Tongue (tissue), 3 donors: ENCODE measurements at places on chromosomes 6 and 20. TPM values are rescaled to one million over a fixed set of nuclear protein-coding genes. Genes with fewer than 3 reads are reported as not detected.

IL17A gene
- not detected for total RNA-seq

IL20RA gene
- total RNA-seq: 4.6 TPM

SNAI1 gene
- 0.31 TPM for total RNA-seq

RAB32 gene
- 19.8 TPM for total RNA-seq

NOTCH4 gene
- 10.6 TPM for total RNA-seq

TXNDC5 gene
- 156 TPM for total RNA-seq

C6orf132 gene
- total RNA-seq: 8.5 TPM

C20orf202 gene
- total RNA-seq: not detected
